ENCODE measurements at places on chromosomes 6 and 20.

DNA sequence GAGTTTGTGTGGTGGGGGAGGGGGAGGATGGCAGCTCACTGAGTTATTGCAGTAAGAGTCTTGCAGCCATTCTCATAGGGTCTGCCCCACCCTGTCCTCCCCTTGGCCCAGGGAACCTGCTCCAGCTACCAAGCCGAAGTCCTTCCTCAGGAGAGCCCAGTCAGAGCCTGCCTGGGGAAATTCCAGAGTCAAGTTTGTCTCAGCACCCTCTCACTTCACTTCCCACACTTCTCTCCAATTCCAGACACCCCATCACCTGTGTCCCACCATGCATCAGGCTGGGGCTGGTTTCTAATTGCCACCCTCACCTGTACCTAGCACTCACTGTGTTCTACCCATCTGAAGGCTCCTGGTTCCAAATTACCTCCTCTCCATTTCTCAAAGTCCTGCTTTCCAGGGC lies 10.3 kb upstream of the SLC22A16 start:
- DNase-seq: no peak

DNA sequence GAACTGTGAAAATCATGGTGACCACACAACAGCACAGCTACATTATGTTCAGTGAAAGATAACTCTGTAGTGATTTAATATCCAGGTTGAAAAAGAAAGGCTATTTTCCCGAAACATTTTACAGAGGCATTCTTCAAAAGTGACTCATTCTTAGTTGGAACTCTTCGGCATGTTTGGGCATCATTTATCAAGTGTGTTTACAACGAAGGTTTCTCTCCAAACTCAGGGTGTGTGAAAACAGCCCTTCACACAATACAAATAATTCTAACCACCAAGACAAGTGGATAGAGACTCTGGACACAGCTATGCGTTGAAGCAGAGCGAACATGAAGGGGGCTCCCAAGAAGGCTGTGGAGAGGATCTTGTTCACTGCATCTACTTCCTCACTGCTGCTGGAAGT lies 57.6 kb downstream of the CBLN4 start:
- no peak for DNase-seq

DNA sequence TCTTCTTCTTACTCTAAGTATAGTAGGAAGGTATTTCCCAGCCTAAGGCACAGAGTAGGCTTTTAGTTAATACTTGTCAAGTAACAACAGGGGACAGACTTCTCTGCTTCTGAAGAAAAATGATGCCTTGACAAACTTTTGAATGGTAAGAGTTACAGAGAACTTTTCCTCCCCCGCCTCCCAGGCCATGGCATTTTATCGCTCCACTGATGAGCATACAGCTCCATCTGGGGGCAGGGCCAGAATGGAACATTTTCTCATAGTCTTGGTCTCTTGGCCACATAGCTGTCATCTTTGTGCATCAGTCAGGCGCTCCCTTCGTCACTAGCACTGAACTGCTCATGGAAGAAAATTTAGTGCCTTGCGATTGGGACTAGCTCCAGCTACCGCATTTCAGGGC lies 1066.8 kb upstream of the CITED2 start:
- peak; percentile 63 for DNase-seq

GRCh38 chr20:59412875-59413284 lies 112.5 kb downstream of the EDN3 start:
- no peak for DNase-seq

GRCh38 chr6:25882051-25882496 lies 8.0 kb upstream of the SLC17A3 start:
- no peak for DNase-seq

DNA sequence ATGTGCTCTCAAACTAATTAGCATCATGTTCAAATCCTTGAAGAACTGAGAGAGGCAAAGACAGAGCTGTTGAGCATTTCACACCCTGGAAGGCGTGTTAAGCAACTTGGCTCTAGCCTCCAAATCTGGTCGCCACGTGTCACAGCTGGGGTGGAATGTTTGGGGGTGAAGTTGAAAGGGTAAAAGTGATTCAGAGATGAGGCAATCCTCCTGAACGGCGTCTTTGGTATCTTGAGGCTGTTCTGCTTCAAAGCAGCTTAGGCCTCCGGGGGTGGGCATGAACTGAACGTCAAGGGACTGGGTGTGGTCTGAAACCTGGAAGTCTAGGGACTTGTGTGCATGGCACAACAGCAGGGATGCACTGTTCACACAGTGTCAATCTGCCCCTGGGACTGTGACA lies 62.3 kb downstream of the TRAM2 start:
- DNase-seq: no peak

GRCh38 chr6:152380351-152380767 lies 256.8 kb downstream of the SYNE1 start:
- DNase-seq: peak; percentile 50

DNA sequence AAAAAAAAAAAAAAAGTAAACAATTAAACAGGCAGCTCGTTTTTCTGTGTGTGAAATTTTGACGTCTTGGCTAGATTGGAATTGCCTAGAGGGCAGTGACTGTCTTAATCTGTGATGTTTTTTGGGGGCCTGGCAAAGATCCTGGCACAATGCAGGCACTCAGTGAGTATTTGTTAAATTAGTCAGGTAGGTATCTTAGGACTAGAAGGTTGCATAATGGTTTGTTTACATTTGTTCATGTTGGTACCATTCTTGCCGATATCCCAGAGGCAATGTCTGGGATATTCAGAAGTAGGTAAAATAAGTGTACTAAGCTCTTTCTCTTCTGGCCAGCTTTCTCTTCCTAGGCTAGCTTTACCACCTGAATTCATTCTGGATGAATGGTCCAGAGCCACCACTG lies 2.5 kb downstream of the AAR2 start:
- no peak for DNase-seq

DNA sequence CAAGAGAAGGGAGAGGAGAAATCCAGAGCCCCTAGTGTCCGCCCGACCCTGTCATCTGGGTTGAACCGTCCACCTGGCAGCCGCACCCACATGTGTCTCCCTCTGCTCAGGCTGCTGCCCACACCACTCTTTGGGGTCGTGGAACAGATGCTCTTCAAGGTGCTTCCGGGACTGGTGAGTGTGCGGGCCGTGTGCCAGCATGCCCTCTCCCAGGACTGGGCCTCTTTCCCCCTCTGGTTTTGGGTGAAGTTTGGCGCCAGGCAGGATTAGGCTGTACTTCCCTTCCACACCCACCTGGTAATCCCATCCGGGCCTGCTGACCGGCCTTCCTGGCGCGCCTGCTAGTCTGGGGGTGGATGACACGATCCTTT lies 7.9 kb downstream of the BPIFB3 start:
- DNase-seq: no peak

- no peak for DNase-seq
Measured at GRCh38 chr6:158907931-158908330, 88.8 kb upstream of the EZR start.

- no peak for DNase-seq
Measured at GRCh38 chr20:3759316-3759823, 8.2 kb downstream of the ADISSP start.

DNA sequence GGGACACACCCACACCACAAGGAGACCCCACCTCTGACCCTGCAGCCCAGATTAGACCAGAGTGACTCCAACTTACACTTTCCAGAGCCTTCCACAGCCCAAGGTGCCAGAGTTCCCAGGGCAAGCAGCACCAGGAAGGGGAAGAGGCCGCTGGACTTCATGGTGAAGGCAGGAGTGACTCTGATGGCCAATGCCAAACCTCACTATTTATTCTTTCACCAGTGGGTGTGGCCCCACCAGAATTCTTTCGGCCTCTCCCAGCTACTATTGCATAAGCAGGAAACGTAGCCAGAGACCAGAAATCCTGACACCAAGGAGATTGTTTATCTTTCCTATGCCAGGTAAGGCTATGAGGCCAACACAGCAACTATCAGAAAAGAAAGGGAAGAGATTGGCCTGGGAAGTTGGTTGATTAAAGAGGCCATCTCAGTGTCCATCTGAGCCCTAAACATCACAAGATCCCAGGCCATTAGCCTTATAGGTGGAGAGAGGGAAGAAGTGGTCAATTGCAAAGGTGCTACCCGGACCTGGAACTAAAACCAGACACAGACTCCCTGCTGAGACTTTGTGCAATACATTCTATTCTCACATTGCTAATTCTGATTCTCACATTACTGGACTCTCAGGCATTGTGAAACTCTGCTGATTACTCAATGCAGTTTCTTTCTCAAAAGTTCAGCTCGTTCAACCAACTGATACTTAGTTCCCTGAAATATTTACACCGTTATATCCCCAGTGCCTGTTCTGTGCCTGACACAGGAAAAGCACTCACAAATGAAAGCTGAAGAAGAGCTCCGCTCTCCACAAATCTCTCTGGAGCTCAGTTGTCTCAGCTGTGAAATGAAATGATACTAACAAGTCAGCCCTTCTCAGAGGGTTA lies at the start of gene SLPI:
TSS of gene SLPI (minus strand) at position 182 of the 880 bp plus-strand sequence. CDS start at position 161, 21 bp downstream.
- no peak for DNase-seq

- no peak for DNase-seq
Measured at GRCh38 chr20:49432550-49432949, 49.9 kb downstream of the KCNB1 start.

GRCh38 chr6:166112580-166112979 lies 55.1 kb downstream of the TBXT start:
- DNase-seq: no peak

- no peak for DNase-seq
Measured at GRCh38 chr20:2984956-2985661, 58.3 kb upstream of the GNRH2 start.

DNA sequence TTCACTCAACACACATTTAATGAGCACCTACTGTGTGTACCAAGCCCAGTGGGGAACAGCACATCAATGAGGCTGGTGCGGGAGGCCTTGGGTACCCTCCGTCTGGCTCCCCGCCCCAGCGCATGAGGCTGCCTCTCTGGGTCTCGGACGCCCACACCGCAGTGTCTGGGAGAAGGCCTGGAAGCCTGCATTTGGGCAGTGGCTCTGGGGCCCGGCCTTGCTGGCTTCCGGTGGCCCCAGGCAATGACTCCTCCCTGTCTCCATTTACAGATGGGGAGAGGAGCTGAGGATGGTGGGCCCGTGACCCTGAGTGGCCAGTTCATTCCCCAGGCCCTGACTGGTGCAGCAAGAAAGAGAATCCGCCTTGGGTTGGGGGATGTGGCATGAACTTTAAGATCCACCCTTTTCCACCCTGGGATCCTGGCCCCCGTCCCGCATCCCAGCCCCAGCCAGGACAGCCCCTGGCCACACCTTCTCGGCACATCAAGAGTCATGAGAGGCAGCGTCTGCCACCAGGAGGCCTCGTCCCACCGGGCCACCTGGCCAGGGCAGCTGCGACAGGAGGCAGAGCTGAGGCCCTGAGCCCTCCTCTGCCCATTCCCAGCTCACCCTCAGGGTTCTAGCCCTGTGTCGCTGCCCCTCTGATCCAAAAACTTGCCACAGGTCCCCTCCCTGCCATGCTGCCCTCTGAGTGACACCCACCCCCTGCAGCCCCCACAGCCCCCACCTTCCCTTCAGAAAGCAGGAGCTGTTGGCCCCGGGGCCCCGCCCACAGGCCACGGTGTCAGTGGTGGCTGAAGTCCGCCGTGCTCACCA lies 17.5 kb upstream of the MRGBP start:
- no peak for DNase-seq

GRCh38 chr6:912871-913835 lies 220.2 kb upstream of the EXOC2 start:
- DNase-seq: peak; percentile 11

DNA sequence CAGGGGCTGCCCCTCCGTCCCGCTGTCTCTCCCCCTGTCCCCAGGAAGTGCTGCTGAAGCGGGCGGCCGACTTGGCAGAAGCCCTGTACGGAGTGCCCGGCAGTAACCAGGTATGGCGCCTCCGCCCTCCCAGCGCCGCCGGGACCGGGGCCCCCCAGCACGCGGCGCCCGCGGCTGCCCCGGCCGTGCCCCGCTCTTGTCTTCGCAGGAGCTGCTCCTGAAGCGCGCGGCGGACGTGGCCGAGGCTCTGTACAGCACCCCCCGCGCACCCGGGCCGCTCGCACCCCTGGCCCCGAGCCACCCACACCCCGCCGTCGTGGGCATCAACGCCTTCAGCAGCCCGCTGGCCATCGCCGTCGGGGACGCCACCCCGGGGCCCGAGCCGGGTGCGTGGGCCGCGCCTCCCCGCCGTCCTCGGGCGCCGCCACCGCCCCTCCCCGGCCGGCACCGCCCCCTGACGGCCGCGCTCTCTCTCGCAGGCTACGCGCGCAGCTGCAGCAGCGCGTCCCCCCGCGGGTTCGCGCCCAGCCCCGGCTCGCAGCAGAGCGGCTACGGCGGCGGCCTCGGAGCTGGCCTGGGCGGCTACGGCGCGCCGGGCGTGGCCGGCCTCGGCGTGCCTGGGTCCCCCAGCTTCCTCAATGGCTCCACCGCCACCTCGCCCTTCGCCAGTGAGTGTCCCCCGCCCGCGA lies 48.4 kb downstream of the CPXM1 start:
- DNase-seq: no peak

GRCh38 chr20:40766790-40767614 lies 78.0 kb upstream of the MAFB start:
- DNase-seq: no peak

DNA sequence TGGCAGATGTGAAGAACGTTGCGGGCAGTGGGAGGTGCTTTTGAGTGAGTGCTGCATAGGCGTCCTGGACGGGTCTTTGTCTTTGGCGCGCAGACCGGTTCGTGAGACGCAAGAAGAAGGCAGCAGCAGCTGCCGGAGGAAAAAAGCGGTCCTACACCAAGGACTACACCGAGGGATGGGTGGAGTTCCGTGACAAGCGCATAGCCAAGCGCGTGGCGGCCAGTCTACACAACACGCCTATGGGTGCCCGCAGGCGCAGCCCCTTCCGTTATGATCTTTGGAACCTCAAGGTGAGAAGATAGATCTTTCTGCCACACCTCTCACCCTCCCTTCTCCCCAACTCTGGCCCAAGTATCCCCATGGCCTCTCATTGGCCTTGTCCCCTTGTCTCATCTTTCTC lies 1.1 kb downstream of the ABT1 start:
- no peak for DNase-seq

- no peak for DNase-seq
Measured at GRCh38 chr6:35049900-35050756, 91.0 kb downstream of the TCP11 start.

DNA sequence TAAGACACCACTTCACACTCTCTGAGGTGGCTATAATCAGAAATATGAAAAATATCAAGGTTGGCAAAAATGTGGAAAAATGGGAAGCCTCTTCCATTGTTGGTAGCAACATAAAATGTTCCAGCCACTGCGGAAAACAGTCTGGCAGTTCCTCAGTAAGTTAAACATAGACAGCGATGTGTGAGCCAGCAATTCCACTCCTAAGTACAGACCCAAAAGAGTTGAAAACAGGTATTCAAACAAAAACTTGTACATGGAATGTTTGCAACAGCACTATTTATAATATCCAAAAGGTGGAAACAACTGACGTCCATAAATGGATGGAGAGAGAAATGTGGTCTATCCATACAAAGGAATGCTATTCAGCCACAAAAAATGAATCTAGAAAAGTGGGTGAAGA lies 7.4 kb upstream of the PPDPF start:
- DNase-seq: no peak

DNA sequence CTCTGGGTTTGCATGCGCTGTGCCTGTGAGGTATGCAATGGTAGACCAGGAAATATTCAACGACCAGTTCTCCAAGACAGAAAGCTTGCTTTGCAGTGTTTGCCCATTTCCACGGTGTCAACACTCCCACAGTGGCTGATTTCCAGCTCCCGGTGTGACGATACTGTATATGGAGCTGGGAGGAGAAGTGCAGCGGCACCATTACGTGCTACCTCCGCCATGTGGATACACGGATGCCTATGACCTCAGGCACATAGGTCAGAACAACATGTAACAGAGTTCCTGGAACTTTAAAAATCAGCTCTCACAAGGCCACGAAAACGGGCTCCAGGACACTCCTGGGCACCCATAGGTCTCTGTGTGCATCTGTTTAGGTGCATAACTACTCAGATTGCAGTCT lies 51.1 kb downstream of the NFATC2 start:
- DNase-seq: no peak
